ENCODE measurements at places on chromosomes 16 and 17.

GRCh38 chr16:30383521-30383920, 1.2 kb upstream of the SEPTIN1 start:
- DNase-seq: no peak

- no peak for DNase-seq
These were observed at the start of gene TMEM88 for GRCh38 chr17:7854851-7855659. Gene TMEM88 (plus strand): TSS chr17:7855066. CDS start chr17:7855075, 9 bp downstream.

- peak; percentile 97 for DNase-seq
These were observed at the start of gene RFWD3 for GRCh38 chr16:74666425-74667254. Gene RFWD3 (minus strand): TSS chr16:74666877. CDS start chr16:74661449, 5,428 bp downstream.

DNA sequence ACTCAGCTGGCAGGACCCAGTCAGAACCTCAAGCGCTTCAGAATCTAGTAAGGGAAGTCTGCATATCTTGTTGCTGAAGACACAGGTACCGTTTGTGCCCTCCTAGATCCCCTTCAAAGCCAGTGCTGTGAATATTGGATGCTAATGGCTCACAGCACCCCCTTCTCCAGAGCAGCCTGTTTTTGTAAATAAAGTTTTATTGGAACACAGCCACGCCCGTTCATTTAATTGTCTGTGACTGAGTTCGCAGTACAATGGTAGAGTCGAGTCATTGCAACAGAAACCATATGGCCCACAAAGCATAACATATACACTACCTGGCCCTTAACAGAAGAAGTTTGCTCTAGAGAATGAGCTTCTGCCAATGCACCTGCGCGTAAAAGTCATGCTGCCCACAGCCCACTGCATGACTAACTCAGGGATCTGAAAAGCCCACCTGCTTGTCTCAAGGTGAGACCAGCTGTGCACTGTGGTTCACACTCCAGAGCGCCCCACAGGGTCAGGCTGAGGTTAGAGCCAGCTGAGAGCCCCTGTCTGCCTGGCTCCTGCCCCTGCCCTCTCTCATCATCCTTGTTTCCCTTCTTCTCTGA, 48.8 kb downstream of the AIPL1 start:
- DNase-seq: no peak

GRCh38 chr16:79372503-79373184, 227.9 kb downstream of the MAF start:
- no peak for DNase-seq

- DNase-seq: no peak
These were observed 76.5 kb downstream of the OR1D5 start for GRCh38 chr17:2986925-2987324.
